ENCODE measurements at places on chromosomes 1 and 21.

GRCh38 chr1:44827197-44828002 lies 15.7 kb downstream of the PTCH2 start:
- no peak for DNase-seq

GRCh38 chr1:908661-909060 lies 15.1 kb upstream of the SAMD11 start:
- DNase-seq: no peak

DNA sequence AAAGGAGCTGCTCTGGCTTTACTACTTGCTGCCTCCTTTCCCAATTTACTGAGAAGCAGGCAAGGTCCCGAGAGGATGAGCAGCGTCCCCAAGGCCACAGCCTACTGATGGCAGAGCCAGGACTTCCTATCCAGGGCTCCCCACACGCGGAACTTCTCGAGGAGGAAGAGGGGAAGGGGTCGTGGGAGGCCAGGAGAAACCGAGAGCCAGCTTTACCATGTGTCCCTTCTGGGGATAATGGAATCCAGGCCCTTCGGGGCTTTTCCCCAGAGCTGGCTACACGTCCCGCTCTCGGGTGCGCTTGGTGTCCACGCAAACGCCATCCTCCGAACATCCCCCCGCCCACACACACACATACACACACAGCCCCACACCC lies 4.3 kb upstream of the CCN1 start:
- no peak for DNase-seq

DNA sequence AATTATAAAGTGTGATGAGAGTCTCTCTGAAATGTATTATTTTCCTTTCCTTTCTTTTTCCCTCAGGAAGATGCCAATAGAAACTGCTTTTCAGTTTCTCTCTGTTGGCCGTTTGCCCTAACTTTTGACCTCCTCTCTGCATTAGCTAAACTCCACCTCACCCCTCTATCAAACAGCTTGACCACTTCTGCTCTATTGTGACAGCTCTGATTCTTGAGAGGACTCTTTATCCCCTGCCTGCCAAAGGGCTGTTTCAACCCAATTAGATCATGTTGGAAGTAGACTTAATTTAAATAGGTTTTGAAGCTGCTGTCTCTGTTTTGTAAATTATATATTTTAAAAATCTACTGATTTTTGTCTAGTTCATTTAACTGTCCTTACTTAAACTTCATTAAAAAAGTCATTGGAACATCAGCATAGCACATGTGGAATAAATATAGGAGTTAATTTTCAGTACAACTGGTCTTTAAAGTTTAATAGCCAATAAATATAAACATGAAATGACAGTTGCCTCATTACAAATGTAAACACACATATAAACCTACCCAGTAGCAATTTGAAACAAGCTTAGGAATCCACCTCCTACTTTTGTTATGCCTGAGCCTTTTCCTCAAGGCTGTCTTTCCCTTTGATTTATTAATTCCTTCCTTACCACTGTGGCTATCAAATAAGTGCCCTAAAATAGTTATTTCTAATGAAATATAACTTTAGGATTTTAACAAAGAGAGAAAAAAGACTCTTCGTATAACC lies 152.0 kb downstream of the CHRM3 start:
- no peak for DNase-seq

DNA sequence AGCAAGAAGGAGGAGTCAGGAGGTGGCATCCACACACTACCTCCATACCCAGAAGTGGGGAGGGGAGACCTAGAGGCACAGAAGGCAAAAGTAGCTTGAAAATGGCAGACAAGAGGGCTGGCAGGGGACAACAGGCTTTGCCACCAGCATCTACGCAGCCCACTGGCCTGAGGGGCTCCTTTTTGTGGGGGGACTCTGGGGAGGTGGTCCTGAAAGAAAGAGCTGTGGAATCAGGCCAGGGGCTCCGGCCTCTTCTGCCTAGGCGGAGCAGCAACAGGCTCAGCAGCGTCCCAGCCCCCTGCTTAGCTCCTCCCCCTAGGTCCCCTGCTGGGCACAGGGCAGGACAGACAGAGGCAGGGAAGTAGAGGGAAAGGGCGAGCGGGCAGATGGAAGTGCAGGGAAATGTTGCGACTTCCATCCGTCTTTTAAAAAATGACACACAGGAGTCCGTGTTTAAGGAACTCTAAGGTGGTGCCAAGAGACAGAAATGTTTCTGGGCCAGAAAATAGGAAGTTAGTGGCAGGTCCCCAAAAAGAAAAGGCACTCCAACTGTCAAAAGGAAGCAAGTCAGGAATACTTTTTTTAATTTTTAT lies 10.0 kb upstream of the LEFTY2 start:
- DNase-seq: no peak

DNA sequence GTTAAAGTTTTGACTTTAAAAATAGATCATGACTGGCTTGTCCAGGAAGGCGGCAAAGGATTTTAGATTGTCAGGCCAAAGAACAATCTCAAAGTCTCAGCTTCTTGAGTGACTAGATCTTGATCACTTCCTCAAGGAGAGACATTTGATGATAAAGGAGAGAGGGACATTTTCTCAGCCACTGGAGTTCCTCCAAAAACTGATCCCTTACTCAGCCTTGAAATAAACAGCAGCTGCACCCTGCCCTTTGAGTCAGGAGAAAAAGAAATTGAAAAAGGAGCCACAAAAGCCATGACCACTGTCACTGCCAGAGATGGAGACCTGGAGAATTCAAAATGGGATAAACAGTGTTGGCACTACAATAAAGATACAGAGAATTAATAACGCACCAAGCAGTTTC lies 288.4 kb upstream of the PRMT6 start:
- DNase-seq: no peak

- no peak for DNase-seq
Observed at GRCh38 chr1:183276386-183277080, 90.5 kb downstream of the LAMC2 start.

DNA sequence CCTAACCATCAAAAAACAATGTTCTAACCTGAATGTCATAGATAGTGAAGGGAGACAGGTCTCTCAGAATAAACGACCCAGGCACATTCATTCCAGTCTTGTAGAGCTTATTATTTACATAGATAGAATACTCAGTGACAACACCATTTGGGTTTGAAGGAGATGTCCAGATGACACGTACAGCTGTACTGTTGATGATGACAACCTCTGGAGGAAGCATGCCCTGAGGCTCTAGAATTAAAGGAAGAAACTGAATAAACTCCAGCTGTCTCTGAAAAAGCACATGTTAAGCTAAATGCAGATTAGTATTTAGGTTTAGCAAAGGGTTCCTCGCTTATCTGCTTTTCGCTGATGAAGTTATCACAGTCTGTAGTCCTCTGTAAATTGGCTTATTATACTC lies 277.2 kb downstream of the KCTD3 start:
- no peak for DNase-seq

GRCh38 chr1:4395676-4396075 lies 258.7 kb upstream of the AJAP1 start:
- no peak for DNase-seq

DNA sequence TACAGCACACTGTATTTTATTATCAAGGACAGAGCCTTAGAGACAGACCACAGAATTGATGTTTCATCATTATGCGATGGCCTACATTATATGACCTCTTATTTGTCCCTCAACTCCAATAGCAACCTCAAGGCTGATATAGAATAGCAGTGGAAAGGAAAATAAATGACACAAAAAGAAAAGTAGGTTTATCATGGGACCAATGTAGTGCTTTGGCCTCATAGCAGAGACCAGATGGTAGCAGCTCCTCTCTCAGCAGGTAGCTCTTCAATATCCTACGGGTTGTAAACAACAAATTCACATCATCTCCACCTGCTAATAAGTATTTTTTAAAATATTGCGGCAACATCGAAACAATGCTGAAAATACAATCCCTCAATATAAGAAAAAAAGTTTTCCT lies 25.2 kb downstream of the ANP32E start:
- no peak for DNase-seq

DNA sequence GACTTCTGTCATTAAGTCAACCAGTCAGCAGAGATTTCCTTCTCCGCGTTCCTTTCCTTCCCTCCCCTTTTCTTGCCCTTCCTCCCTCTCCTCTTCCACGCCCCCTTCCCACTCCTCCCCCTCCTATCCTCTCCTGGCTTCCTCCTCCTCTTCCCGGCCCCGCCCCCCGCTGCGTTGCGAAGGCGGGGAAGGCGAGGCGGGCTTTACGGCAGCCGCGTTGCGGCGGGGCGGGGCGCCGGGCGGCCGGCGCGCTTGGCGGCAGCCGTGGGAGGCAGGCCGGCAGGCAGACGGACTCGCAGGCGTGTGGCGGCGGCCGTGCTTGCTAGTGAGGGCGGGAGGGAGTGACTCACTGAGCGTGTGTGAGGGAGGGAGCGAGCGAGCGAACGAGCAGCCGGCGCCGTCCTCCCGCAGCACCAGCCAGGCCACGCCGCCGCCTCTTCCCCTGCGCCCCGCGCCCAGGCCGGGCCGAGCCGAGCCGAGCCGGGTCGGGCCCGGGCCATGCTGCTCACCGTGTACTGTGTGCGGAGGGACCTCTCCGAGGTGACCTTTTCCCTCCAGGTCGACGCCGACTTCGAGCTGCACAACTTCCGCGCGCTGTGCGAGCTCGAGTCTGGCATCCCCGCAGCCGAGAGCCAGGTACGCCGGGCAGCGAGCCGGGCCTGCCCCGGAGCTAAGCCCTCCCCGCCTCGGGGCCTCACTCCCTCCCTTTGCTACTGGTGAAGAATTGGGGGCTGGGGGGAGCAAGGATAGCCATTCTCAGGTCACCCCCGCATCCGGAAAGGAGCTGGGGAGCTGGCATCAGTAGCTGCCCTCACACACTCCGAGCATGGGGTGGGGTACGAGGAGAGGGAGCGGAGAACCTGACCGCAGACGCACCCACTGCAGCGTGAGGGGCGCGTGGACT lies at the start of gene DDI2:
Gene DDI2 (plus strand): TSS at position 286 of the 904 bp plus-strand sequence. CDS start 213 bp downstream, at position 499.
- peak; percentile 92 for DNase-seq

DNA sequence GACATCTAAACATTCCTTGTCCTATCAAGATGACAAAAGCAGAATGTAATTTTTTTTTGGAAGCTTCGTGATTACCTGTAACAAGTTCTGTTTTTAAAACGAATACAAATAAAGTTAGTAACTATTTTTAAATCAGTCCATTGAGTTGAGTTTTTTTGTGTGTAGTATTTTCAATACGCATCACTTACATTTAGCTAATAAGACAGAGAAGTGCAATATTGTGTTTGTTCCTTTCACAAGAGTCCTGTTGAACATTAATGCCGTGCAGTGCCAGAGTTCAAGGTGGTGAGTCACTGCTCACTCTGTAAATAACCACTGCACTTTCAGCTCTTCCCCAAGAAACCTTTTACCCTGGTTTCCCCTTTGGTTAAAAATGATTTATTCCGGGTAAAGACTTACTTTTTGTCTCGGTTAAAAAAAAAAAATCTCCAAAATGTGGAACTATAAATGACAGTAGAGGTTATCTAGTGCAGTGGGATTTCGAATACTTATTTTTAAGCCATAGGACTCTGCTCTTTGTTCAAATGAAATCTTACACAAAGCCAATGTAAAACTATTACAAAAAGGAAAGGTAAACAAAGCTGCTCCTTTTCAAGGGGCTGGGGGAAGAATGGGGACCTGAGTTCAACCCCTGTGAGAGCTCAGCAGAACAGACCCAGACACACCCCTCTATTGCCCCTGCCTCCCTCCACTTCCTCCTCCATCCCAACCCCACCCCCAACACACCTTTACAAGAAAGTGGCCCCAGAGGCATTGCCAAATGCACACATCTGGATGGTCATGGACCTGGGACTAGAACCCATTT lies 14.8 kb upstream of the NCMAP start:
- peak; percentile 16 for DNase-seq

- no peak for DNase-seq
Observed at GRCh38 chr1:67618285-67619018, 66.5 kb upstream of the GADD45A start.

GRCh38 chr1:46003315-46003714 lies 129.1 kb downstream of the PIK3R3 start:
- DNase-seq: no peak

DNA sequence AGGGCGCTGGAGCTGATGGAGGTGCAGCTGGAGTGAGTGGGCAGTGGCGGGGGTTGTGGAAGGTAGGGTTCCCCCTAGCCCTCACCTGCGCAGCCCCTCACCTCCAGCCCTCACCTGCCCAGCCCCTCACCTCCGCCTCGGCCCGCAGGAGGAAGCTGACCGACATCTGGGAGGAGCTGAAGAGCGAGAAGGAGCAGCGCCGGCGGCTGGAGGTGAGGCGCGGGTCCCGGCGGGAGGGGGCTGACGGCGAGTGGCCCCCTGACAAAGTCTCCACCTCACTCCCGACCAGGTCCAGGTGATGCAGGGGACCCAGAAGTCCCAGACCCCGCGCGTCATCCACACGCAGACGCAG lies 2.7 kb downstream of the EVA1B start:
- DNase-seq: no peak

GRCh38 chr1:234141006-234141405 lies 232.2 kb upstream of the COA6 start:
- no peak for DNase-seq

GRCh38 chr1:233549917-233550316 lies 64.0 kb upstream of the KCNK1 start:
- no peak for DNase-seq

DNA sequence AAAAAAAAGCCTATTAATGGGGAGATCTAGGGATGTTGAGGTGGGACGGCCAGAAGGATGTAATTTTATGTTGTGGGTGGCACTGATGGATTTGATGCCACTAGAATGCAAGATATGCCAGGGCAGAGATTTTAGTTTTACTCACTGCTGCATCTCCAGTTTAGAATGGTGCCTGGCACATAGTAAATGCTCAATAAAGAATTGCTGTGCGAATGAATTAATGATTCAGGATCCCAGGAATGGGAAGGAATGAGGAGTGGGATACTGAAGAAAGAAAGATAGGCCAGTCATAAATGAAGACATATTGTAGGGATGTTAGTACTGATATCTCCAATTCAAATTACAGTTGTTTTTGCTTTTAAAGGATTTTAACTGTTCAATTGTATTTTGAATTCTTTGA lies 72.6 kb downstream of the CAMTA1 start:
- DNase-seq: no peak

DNA sequence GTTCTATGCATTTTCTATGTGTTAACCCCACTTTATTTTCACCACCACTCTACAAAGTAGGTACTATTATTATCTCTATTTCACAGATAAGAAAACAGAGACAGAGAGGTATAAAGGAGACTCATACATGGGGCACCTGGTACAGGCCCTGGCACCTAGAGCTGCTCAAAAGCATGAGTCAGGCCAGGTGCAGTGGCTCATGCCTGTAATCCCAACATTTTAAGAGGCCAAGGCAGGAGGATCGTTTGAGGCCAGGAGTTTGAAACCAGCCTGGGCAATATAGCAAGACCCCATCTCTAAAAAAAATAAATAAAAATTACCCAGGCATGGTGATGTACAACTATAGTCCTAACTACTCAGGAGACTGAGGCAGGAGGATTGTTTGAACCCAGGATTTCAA lies 35.8 kb downstream of the GLIS1 start:
- no peak for DNase-seq

GRCh38 chr1:205480349-205480985 lies 24.0 kb upstream of the CDK18 start:
- no peak for DNase-seq

- peak; percentile 69 for DNase-seq
Observed at GRCh38 chr1:229341774-229342655, 832 bp downstream of the CCSAP start.

GRCh38 chr21:34544032-34544496 lies 32.1 kb upstream of the KCNE1 start:
- peak; percentile 19 for DNase-seq

- DNase-seq: no peak
Observed at GRCh38 chr1:119090250-119090649, 50.2 kb downstream of the WARS2 start.

GRCh38 chr1:109140392-109140791 lies 26.5 kb downstream of the ELAPOR1 start:
- DNase-seq: no peak

Data from activated CD4-positive, alpha-beta T cell treated with anti-CD3 and anti-CD28 coated beads, Interleukin-2, amount 50 U/mL, for 4 hours (primary cell).